ENCODE measurements at places on chromosomes 4 and X.

- no peak for DNase-seq
Observed at GRCh38 chrX:27229721-27230120, 233.4 kb downstream of the PPP4R3C start.

DNA sequence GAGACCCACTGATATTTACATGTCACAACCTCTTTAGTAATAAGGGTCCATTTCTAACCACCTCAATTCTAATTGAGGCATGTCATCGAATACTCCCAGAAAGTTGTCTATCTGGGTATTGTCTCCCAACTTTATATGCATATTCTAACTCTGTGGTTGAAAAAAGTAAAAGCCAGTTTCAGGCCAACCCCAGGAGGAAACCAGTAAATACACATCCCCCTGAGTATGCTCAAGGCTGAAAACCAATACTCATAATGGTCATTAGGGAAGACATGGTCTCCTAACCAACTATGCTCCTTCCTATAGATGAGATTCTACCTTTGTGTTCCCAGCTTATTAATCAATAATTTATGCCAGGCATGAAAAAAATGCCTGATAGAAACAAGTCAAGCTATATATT, 96.6 kb downstream of the SH3KBP1 start:
- DNase-seq: no peak

- no peak for DNase-seq
Observed at GRCh38 chr4:24842356-24842755, 47.0 kb downstream of the SOD3 start.

- no peak for DNase-seq
Observed at GRCh38 chrX:82961129-82961528, 547.0 kb upstream of the POU3F4 start.

- DNase-seq: no peak
Observed at GRCh38 chr4:104210420-104210819, 284.3 kb downstream of the CXXC4 start.

DNA sequence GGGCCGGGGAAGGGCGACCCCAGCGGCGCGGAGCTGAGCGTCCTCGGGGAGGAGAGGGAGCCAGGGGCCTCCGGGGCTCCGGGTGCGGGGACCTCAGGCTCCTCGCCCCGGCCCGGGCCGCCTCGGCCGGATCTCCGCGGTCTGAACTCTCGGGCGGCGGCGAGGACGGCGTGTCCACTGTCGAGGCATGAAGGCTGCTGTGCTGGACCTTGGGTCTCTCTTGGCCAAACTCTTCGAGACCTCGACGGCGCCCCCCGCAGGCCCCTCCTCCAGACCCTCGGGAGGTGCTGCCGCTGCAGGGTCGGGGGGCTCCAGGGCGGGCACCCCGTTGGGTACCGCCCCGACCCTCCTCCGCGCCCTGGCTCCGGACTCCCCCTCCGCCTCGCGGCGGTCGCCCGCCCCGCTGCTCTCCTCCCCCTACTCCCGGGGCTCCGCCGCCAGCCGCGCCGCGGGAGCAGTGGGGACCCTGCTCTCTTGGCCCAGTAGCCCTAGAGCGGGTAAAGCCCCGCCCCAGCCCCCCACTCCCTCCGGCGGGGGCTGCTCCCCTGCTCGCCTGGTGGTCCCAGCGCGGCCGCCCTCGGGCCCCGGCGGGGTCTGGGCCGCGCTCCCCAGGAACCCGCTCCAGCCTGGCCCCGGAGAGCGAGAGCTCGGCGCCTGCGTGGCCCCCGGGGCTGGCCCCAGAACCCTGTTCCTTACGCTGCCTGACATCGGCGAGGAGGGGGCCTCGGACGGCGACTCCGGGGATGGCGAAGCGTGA, 564 bp downstream of the FAM149A start:
- no peak for DNase-seq

DNA sequence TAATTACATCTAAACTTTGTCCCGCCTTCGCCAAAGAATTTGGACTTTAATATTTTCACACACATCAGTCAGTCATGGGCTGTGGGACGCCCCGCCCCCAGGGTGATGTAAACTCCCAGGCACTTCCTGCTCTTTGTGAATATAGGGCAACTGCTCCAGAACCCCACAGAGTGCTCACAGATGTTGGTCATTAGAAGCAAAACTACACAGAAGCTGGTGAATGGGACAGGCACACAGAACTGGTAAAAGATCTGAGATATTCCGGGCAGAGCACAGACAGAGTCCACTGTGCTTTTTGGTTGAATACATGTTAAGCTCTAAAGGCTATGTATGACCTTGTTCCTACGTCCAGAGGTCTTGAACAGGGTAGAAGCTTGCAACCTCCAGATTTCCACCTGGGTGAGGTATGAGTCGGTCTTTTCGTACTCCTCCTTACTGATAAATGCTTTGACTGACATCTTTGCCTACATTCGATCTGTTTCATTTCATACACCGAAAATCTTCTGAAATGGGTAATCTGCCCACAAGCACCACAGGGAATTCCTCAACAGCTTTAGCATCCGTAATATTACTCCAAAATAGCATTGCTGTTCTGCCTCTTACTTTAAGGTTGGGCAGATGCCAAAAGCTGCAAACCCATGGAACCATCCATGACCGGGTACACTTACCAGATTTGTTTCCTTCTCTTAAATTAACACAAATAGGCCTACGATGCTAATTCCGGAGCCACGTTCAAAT, 144.6 kb downstream of the AMELX start:
- DNase-seq: no peak

DNA sequence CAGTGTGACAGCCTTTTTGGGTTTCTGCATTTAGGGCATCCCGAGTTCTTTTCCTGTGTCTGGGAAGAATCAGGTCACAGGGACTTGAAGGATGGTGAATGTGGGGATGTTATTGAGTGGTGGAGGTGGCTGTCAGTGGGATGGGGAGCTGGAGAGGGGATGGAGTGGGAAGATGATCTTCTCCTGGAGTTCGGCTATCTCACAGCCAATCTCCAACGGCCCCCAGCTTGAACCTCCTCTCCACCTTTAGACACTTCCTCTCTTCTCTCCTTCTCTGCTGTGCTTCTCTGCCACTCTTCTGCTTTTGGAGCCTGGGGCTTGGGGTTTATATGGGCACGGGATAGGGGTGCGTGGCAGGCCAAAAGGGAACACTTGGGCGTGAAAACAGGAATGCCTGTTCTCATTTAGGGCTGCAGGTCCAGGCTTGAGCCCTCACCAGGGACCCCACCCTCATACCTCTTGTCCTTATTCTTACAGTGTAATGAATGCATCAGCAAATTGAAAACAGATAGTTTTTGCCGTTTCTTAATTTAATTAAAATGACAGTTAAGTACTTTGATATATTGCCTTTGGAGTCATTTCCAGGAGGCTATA, 37.5 kb downstream of the USP9X start:
- DNase-seq: no peak

DNA sequence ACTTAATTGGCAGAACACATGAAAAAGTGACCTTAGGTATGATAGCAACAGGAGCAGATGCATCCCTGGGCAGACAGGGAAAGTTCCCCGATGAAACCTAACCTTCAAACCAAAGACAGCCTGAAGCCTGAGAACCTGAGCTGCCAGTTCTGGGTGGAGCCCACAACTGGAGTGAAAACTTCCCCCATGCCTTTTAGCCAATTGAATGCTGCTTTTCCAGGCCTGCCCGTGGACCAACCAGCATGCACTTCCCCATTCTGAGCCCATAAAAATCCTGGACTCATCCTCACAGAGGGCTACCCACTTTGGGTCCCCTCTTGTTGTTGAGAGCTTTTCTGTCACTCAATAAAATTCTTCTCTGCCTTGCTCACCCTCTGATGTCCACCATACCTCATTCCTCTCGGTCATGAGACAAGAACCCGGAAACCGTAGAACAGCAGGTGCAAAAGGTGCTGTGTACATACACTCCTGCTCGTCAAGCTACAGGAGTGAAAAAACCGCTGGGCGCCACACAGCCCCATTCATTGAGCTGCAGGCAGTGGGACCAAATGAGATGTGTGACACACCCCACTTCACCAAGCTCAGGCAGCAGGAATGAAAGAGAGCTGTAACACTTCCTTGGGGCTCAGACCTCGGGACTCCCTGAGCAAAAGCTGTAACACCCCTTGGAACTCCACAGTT, 13.9 kb upstream of the SLC7A11 start:
- DNase-seq: no peak

DNA sequence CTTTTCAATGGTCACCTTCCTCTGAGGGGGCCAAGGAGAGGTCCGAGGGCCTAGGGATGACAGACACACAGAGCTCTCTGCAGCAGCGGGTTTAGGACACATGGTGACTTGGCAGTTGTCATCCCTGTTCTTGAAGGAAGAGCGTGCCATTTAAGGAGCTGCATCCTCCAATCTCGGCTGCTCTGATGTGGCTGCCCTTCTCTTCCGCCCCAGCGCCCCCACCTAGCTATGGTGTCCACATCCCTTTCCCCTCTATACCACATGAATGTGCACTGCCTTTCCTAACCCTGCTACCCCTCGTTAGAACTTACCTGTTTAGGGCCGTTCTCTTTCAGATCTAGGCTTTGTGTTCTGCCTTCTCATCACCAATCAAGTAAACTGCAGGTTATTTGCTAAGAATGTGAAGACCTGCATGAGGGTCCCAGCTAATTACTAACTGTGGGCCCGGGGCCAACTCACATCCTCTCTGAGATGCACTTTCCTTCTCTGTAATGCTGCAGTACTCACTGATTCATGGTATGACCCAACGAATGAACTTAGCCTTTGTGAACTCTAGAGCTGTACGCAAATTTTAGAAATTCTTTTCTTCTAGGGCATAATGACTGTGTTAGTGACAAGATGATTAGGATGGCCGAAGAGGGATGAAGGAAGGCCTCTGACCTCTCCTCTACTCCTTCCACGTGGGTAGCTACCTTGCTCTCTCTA, 38.2 kb downstream of the CHST7 start:
- no peak for DNase-seq

- no peak for DNase-seq
Observed at GRCh38 chrX:71846429-71846828, 64.2 kb upstream of the NHSL2 start.

DNA sequence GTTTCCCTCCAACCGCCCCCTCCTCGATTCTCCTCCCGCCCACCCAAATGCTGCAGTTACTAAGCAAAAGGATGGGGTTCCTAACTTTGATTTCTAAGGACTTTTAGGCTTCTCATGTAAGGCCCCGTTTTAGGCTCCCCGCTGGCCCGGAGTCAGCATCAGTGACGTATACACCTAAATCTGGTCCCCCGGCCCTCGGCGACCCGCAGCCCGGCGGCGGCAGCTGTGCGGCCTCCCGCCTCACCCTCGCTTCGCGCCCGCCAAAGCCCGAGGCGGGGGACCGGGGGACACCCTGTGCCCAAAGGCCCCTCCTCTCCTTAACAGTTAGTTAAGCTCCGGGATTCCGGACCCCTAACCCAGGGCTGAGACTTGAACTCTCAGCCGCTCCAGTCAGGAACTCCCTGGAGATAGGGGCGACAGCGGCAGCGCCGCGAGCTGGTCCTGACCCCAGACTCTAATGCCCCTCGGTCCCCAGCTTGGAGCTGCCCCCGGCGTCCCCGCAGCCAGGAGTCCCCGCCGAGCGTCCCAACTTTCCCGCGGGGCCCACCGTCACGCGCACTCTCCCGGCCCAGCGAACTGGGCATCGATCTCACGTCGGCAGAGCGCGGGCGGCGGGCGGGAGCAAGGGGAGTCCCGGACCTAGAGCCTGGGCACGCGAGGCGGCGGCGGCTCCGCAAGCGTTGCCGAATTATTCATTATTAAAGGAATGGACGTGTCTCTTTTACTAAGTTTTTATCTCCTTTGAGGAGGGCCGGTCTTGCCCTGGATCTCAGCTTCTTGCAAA, 1.5 kb upstream of the NR3C2 start:
- peak; percentile 27 for DNase-seq

- DNase-seq: no peak
Observed at GRCh38 chrX:102723456-102723855, 2.9 kb downstream of the GPRASP3 start.

- no peak for DNase-seq
Observed at GRCh38 chr4:4672402-4672801, 130.6 kb upstream of the STX18 start.

GRCh38 chrX:2618516-2618915, 72.6 kb upstream of the CD99 start:
- DNase-seq: no peak

DNA sequence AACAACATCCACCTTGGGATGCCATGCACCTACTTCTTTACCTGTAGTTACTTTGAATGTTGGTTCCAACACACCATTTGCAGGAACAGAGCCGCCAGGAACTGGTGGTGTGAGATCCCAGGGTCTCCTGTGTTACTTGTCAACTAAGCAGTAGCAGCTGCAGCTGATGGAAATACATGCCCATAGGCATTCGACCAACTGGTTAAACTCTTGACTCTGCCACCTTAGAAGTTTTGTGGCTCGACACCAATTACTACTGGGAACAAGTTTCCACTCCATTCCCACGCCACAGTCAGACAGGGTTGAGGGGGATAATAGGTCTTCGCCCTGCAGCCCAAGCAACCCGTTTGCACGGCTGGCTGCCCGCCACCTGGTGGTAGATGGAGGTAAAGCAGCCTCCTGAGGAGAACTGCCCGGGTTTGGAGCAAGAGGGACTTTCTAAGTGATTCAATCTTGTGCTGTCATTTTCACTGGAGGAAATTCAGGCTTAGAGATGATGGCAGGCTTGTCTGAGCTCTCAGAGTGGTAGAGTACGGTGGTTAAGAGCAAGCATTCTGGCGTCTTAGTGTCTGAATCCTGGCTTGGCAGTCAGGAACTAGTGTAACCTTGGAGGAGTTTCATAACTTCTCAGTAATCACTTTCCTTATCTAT, 119.1 kb upstream of the TRIM2 start:
- DNase-seq: peak; percentile 72

- DNase-seq: no peak
Observed at GRCh38 chrX:44967221-44967620, 94.2 kb downstream of the KDM6A start.

DNA sequence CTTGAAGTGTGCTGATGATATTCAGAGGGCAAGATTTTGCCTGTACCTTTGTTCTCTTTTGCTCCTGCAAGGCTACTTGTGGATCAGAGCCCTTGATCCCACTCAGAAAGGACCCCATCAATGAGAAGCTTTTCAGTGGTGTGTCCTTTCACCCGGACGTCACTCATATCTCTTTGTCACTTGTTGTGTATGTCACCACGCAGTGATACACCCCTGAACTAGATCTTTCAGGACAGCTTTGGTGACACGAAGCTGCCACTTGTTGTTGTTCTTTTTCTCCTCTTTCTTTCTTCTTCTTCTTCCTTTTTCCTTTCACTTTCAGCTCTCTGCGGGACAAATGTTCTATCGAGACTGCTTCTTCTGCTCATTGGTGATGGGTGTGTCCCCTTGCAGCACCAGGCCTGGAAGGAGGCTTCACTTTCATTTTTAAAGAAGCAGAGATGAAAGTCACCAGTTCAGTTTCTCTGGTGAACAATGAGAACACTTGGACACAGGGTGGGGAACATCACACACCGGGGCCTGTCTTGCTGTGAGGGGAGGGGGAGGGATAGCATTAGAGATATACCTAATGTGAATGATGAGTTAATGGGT, 83.6 kb downstream of the NBDY start:
- peak; percentile 16 for DNase-seq

- DNase-seq: no peak
Observed at GRCh38 chr4:103074744-103075434, 1.7 kb downstream of the SLC9B2 start.

DNA sequence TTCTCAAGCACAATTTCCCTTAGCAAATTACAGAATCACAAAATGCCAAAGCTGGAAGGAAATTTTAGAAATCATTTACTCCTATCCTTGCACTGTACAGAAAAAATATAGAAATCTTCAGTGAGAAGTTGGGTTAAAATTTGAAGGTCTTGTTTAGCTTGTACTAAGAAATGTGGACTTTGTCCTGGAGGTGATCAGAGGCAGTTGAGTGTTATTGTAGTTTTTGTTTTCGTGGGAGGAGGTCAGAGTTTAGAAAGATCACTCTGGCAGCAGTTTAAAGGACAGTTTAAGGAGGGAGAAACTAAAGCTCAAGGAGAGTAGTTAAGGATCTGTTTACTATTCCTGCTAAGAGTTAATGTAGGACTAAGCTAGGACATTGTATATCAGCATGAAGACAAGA, 54.4 kb upstream of the CXorf51B start:
- DNase-seq: no peak

Data from stimulated activated CD4-positive, alpha-beta T cell treated with anti-CD3 and anti-CD28 coated beads, Interleukin-2, amount 100 ng/mL, for 4 hours (primary cell).